Left ventricle myocardium superior (tissue), 1 donor: ENCODE measurements at places on chromosomes 7 and 10. TPM values are rescaled to one million over a fixed set of nuclear protein-coding genes. Genes with fewer than 3 reads are reported as not detected.

GRCh38 chr7:74443543-74444247 lies 10.0 kb upstream of the GTF2IRD1 start:
- DNase-seq = no peak

DNA sequence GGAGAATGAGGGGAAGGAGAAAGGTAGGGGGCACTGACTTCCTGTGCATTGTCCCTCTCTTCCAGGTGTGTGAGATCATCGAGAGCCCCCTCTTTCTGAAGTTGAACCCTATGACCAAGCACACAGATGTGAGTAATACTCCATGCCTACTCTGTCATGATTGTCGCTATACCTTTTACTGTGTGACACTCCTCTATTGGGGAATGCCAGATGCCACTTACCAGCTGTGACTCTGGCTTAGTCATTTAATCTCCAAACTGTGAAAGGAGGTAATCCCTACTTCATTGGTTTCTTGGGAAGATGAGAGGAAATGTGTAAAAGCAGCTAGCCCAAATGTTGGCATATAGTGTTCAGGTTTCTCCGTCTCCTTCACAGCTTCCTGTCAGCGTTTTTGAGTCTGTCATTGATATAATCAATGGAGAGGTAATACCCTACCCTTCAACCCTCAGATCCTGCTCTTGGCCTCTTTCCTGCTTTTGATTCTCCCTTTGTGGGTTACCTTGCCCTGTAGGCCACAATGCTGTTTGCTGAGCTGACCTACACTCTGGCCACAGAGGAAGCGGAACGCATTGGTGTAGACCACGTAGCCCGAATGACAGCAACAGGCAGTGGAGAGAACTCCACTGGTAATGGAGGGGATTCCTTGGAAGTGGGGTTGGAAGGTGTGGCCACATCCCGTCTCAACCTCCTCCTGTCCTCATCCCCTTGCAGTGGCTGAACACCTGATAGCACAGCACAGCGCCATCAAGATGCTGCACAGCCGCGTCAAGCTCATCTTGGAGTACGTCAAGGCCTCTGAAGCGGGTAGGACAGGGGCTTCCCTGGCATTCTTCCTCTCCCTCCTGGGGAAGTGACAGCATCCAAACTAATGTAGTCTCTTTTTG lies 2.0 kb downstream of the COPS6 start:
- no peak for DNase-seq

- no peak for DNase-seq
These were observed 292.4 kb upstream of the AKR1E2 start for GRCh38 chr10:4533621-4534020.

The XPNPEP1 gene
- 36.4 TPM for total RNA-seq

The OR9A2 gene
- total RNA-seq = not detected

The SCART1 gene
- 0.45 TPM for total RNA-seq
